ENCODE measurements at places on chromosomes 6 and 20.

- no peak for DNase-seq
Measured at GRCh38 chr6:11891547-11891946, 112.9 kb upstream of the ADTRP start.

DNA sequence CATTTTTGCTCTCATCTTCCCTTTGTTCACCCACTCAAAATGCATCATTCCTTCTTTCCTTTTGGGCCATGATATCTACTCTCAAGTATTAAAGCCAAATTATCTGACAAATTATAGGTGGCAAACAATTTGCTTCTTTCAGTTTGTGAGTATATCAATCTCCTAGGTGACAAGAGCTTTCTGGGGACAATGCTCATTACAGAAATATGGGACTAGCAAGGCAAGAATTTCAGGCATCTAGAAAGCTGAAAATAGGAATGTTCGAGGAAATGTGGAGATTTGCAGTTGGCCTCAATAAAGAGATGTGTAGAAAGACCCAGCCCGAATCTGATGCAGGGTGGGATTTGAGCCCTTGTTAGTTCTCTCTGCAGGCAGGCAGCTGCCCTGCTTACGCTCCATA, 71.8 kb downstream of the ALDH8A1 start:
- DNase-seq, result no peak

GRCh38 chr6:150150821-150151646, 8.2 kb downstream of the PPP1R14C start:
- no peak for DNase-seq

DNA sequence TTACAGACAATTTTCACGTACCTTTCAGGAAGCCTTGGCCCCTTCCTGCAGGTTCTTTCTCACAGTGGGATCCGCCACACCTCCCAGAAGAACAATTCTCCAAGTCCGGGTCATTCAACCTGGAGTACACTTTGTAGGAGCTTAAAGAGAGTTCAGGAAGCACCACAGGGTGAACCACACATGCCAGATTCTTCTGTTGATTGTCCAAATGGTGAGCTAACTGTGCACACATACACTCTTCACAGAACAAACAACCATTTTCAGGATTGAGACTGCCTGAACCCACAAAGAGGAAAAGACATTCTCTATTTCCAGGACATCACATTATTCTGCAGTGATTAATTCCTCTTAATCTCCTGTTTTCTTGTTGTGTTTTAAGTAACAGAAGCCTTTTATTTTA, 51.0 kb downstream of the SCGN start:
- DNase-seq, result no peak

DNA sequence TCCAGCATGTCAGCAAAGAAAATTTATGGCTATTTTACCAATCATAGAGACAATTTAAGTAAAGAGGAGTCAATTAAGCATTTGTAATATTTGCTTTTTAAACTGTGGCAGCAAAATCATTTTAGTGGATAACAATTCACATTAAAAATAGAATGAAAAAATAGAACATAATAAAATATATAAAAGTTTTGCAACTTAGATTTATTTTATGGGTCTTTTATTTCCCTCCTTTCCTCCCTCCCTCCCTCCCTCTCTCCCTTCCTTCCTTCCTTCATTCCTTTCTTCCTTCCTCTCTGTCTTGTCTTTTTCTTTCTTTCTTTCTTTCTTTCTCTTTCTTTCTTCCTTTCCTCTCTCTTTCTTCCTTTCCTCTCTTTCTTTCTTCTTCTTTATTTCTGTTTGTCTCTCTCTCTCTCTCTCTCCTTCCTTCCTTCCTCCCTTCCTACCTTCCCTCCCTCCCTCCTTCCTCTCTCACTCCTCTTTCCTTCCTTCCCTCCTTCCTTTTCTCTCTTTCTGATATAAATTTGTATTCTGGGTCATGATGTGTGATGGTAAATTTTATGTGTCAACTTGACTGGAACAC, 610.9 kb upstream of the CITED2 start:
- no peak for DNase-seq

GRCh38 chr6:63643862-63644261, 8.3 kb downstream of the PHF3 start:
- DNase-seq, result no peak

DNA sequence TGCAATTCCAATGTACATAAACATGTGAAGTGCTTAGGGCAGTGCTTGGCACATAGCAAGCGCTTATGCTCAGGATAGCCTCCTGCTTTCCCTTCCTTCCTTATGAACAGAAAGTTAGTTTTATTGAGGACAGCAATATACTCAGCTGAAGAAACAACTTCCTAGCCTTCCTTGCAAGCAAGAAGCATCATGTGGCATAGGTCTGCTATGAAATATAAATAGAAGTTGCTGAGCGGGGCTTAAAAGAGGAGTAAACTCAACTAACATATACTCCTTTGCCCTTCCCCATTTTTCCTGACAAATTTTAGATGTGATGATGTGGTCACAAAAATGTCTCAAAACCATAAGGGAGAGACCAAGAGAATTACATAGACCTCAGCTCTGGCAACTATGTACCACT, 98.9 kb downstream of the KIF16B start:
- DNase-seq, result no peak

DNA sequence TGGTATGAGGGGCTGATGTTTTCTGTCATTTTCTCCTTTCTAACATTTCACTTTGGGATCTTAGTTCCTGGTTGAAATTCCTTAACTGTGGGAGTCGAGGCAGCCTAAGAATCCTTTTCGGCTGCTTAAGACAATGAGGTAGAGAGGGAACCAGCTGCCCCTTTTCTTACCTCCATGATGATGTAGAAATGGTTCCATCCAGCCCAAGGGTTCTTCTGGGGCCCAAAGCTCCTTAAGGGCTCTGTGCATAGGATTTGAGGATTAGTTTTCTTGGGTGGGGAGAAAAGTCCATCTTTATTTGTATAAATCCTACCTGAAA, 33.5 kb downstream of the SYNJ2 start:
- DNase-seq, result no peak

- no peak for DNase-seq
Measured at GRCh38 chr6:39223555-39223954, 5.7 kb downstream of the KCNK5 start.

GRCh38 chr20:64065974-64066343, 3.0 kb downstream of the TCEA2 start:
- DNase-seq, result peak; percentile 23

- no peak for DNase-seq
Measured at GRCh38 chr6:79208816-79209215, 25.7 kb downstream of the HMGN3 start.

DNA sequence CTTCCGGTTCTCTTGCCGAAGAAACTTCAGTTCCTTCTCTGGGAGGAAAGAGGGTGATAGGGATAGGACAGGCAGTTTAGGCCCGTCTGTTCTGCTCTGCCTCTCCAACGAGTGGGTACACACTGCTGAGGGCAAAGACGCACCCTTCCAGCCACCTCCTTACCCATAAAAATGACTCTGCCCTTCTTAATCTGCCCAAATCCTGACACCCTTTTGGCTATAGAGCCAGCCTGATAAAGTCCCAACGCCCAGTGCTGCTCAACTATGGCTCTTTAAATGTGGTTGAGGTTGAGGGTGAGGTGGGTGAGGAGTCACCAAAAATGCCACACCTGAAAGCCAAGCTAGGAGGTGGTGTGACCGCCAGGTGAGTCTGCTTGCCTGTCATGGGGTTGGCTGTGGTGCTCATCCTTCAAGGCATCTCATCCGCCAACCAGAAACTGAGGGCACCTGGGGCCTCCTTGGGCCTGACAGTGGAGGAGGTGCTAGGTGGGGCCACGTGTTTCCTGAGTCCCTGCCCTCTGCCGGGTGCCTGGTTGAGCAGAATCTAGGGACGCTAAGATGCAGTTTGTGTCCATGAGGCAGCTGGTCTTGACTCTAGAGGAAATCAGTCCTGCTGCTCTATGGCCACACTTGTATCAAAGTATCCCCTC, 16.3 kb downstream of the CCDC167 start:
- no peak for DNase-seq
